Activated T-cell treated with anti-CD3 and anti-CD28 coated beads, Interleukin-2, amount 50 U/mL, for 72 hours (primary cell): ENCODE measurements at places on chromosomes 11 and 22. TPM values are rescaled to one million over a fixed set of nuclear protein-coding genes. Genes with fewer than 3 reads are reported as not detected.
A peak's percentile ranks its signal among the peaks of the same experiment; 100 is the strongest.

- DNase-seq = no peak
Observed at GRCh38 chr22:36587289-36588154, 58.6 kb upstream of the EIF3D start.

SERPIND1 gene
- total RNA-seq = not detected

- DNase-seq = peak; percentile 8
Observed at GRCh38 chr11:90476442-90477007, 253.7 kb upstream of the CHORDC1 start.

GRCh38 chr11:61540528-61540927 lies 32.0 kb downstream of the LRRC10B start:
- no peak for DNase-seq

- no peak for DNase-seq
Observed at GRCh38 chr11:130188047-130188446, 28.5 kb downstream of the ST14 start.

DHCR7 gene
- 22.2 TPM for total RNA-seq

DNA sequence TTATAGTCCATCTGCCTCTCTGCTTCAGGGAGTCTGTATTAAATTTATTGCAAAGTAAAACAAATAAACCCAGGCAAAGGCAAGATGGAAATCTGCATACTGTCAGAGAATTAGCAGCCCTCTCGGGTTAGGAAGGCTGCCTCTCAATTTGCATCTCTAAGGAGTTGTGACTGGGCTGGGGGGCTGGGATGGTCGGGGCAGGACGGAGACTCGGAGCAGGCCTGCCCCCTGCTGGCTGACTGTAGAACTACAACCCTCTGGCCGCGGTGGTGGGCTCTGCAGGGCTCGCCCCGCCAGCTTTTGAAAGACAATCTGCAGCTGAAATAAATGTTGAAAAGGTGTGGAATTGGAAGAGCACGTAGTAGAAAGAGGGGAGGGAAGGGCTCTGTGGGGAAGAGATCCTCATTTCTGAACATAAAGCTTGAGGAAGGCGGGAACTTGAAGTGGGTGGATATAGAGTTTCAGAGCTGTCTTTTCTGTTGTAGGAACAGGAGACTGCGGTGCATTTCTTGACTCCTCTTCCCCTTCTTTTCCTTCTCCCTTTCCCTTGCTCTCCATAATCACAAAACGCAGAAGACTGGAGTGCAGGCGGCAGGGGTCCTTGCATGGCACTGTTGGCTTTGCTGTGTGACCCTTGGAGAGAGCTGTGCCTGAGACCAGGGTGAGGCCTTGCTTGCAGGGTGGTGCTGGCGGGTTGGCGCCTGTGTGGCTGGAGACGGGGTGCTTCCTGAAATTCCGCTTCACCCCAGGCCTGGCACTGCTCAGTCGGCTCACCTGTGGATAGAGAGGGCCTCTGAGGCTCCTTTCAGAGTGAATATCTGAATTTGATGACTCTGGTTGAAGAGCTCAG lies 22.6 kb upstream of the PKNOX2 start:
- peak; percentile 57 for DNase-seq

C11orf42 gene
- total RNA-seq = not detected

AQP11 gene
- total RNA-seq = 0.22 TPM

DDI1 gene
- total RNA-seq = not detected

GRCh38 chr11:132982772-132983640 lies 549.3 kb downstream of the OPCML start:
- DNase-seq = no peak

- DNase-seq = no peak
Observed at GRCh38 chr11:71372693-71373657, 75.2 kb downstream of the DHCR7 start.

- DNase-seq = peak; percentile 41
Observed at GRCh38 chr22:29716814-29717545, 2.8 kb upstream of the CABP7 start.

- peak; percentile 23 for DNase-seq
Observed at GRCh38 chr11:123357353-123357989, 72.6 kb upstream of the GRAMD1B start.

OPCML gene
- not detected for total RNA-seq

- no peak for DNase-seq
Observed at GRCh38 chr22:33896154-33896553, 24.1 kb downstream of the LARGE1 start.

OR51B2 gene
- total RNA-seq = not detected

DNA sequence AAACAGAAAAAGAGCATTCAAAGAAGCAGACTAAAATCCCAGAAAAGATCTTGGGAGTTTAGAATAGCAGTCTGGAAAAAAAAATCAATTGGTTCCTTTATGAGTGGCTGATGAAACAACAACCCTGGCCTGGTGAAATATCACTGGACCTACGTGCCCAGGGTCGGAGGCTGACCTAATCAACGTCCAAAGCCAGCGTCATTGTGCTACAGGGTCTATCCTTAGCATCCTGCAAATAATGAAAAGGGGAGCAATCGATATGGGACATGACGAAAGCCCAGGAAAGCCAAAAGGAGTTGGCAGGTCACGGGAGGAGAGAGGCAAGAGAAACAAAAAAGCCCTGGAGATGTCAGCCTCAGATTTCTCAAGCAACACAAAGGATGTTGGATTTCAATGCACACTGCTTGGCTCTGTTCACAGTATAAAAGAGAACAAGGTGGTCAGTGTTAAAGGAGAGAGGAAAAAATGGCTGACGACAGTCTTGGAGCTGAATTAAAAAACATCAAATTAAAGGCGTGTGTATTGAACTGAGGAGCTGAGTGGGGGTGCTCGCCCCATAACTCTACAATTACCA lies 148.8 kb downstream of the BLID start:
- no peak for DNase-seq

TEX12 gene
- 0.32 TPM for total RNA-seq

- DNase-seq = peak; percentile 78
Observed at GRCh38 chr11:62324731-62325556, 12.3 kb upstream of the ASRGL1 start.

- DNase-seq = no peak
Observed at GRCh38 chr22:39777716-39778454, 115.7 kb downstream of the ENTHD1 start.

DNA sequence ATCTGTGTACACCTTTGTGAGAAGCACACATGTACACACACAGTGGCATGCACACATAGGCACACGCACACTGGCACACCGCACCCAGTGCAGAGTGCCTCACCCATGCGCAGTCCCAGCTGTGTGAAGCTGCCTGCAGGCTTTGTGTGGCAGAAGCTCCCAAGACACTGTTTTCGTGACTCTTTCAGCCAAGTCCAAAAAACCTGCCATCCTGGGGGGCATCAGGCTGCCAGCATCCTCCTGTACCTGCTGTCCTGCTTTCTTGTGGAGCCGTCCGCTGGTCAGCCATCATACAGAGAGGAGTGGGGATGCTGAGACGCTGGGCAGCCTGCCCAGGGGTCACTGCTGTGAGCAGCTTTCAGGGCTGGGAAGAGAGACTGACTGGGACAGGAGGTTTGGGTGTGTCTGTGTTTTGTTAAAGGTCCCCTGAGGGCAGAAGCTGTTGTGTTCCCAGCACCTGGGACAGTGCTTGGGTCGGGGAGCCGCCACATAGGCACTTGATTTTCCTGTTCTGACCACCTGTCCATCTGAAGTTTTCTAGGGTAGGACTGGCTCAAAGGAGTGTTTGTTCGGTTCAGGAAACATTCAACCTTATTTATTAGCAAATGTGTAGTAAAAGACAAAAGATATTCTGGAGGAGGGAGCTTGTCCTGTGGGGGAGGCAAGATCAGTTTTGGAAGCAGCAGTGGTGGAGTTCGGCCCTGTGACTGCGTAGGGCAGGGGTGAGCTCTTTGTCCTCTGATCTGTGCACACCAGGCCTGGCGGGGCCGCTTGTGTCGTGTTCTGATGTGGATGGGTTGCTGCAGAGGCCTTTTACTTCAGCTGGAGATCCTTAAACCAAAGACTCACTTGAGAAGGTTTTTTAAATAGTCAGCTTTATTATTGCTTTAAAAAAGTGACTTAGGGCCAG lies 29.7 kb downstream of the AP2A2 start:
- DNase-seq = no peak

DNA sequence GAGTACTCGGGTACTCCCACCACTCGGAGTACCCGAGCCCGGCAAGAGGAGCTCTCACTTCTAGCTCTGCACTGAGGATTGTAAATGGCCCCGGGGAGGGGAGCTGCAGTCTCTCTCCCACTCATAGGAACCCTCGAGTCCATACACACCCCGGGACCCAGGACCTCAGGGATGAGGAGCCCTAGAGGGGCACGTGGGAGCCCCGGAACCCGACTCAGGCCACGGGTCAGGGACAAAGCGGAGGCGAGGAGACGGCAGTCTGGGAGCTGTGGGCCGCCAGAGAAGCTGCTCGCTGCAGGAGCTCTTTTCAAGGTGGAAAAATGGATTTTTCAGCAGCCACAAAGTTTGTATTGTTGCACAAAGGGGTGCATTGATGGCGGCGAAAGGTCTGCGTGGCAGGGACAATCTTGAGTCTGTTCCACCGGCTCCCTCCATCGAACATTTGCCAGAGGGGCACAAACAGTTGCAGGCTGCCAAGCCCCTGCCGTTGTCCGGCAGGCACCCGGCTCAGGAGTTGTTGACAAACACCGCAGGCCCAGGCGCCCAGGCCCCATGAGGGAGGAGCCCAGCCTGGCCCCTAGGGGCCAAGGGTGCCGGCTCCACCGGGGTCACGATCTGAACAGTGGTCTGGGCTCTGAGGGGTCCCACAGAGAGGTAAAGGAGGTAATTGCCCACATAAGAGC lies 5.7 kb upstream of the FLI1 start:
- DNase-seq = no peak

DNA sequence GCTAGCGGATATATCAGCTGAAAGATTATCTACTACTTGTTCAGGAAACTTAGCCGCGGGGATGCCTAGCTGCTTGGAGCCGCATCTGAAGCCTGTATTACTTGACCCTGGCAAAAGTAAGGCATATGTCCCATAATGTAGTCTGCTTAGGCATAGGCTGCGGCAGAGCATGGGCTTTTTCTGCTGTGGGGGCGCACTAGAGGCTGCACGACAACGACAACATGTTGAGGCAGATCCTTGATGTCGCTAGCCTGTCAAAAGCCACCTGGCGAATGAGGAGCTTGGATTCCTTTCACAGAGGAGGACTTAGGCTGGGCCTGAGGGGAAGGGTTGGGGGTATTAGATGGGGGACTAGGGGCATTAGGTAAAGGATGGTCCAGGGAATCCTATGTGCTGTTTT lies 1.1 kb upstream of the OR52N2 start:
- no peak for DNase-seq

- no peak for DNase-seq
Observed at GRCh38 chr11:16773981-16774935, 35.8 kb downstream of the C11orf58 start.

- no peak for DNase-seq
Observed at GRCh38 chr22:19779685-19780268, 19.2 kb downstream of the TBX1 start.

P2RY6 gene
- total RNA-seq = not detected

- DNase-seq = no peak
Observed at GRCh38 chr11:121755191-121755590, 302.4 kb upstream of the SORL1-AS1 start.

OSM gene
- total RNA-seq = 20.9 TPM

DNA sequence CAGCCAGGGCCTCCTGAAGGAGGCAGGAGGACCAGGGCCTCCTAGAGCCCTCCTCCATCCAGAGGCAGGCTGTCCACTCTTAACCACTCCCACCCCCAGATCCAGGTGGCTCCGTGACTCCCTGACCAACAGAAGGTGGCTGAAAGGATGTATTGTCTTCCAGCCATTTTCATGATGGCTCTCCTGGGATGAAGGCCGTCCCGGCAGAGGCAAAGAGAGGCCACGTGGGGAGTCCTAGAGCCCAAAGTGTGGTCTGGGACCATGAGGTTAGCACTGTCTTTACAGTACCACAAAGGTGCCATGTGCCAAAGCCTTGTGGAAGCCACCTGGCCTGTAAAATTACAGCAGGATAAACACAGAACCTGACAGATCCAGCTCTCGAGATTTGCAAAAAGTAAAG lies 42.3 kb downstream of the DUSP8 start:
- no peak for DNase-seq

- DNase-seq = peak; percentile 85
Observed at GRCh38 chr11:64859542-64860414, 15.3 kb upstream of the CDC42BPG start.

GRCh38 chr11:19478891-19479290 lies 233.7 kb upstream of the NAV2 start:
- no peak for DNase-seq

DNA sequence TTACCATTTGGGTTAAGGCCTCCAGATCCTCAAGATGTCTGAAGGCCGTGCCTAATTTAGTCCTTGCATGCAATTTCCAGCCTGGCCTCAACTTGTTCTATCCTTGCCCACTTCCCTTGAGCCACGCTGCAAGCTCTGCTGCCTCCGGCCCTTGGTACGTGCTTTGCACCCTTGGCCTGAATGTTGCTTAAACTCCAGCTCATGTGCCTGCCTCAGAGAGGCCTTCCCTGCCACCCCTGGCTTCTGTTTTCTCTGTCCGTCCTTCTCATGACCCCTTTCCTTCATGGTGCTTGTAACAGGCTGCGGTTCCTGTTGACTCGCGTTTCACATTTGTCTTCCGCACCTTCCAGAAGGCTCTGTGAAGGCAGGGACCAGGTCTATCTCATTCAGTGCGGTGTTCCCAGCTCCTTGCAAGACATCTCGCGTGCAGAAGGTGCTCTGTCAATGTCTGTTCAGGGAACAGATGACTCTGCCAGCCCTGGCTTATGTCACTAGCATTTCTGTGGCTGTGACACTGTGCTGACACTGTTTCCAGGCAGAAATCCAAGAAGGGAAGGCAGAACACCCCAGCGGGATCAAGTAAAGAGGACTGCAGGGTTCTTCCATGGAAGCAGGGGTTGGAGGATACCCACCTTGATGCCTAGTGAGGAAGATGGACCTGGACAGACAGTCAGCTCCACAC lies 61.8 kb downstream of the FBLN1 start:
- no peak for DNase-seq

- no peak for DNase-seq
Observed at GRCh38 chr11:2510626-2511402, 66.0 kb downstream of the KCNQ1 start.

DNA sequence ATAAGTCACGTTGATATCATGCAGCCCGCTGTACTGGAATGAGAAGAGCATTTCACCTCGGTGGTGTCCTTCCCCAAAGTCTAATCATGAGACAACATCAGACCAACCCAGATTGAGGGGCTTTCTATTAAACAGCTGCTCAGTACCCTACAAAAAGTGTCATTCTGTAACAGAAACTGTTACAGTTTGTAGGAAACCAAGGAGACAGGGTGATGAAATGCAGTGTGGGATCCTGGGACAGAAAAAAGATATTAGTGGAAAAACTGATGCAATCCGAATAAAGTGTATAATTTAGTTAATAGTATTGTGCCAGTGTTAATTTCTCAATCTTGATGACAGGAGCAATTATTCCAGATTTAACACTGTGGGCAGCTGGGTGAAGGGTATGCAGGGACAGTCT lies 128.0 kb downstream of the MICAL2 start:
- DNase-seq = no peak
